Hematopoietic multipotent progenitor cell (in vitro differentiated cells): ENCODE measurements at places on chromosomes 6 and 20.

- no peak for DNase-seq
Observed at GRCh38 chr20:41387444-41387851, 20.8 kb upstream of the EMILIN3 start.

DNA sequence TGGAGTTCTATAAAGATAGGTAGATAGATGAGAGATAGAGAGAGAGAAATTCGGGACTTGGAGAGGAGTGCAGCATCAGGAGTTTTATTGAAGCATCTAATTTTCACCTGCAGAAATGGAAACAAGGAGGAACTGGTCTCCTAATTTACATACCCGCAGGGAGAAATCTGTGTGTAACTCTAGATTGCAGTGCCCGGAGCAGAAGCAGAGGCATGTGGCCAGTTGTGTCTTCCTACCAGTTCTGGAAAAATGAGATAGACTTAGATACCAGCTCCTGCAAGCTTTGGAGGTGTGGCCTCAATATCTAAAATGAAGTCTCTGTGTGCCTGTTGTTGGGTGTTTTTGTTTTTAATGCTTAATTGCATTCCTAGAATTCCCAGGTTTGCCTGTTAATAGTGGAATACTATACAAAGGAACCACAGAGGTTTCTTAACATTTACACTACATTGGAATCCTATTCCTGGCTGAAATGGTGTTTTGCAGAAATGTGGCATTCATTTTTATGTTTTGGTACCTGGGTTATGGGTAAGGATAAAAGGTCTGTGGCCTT lies 57.4 kb downstream of the DTD1 start:
- no peak for DNase-seq

- DNase-seq: no peak
Observed at GRCh38 chr20:57027777-57028176, 238.7 kb downstream of the BMP7 start.

- no peak for DNase-seq
Observed at GRCh38 chr6:150745896-150746295, 119.6 kb upstream of the MTHFD1L start.

- DNase-seq: peak; percentile 44
Observed at GRCh38 chr20:8213831-8214587, 81.9 kb downstream of the PLCB1 start.

- no peak for DNase-seq
Observed at GRCh38 chr6:43093436-43094289, 17.5 kb downstream of the PTK7 start.

- no peak for DNase-seq
Observed at GRCh38 chr20:4243071-4243470, 227.7 kb upstream of the RNF24 start.

DNA sequence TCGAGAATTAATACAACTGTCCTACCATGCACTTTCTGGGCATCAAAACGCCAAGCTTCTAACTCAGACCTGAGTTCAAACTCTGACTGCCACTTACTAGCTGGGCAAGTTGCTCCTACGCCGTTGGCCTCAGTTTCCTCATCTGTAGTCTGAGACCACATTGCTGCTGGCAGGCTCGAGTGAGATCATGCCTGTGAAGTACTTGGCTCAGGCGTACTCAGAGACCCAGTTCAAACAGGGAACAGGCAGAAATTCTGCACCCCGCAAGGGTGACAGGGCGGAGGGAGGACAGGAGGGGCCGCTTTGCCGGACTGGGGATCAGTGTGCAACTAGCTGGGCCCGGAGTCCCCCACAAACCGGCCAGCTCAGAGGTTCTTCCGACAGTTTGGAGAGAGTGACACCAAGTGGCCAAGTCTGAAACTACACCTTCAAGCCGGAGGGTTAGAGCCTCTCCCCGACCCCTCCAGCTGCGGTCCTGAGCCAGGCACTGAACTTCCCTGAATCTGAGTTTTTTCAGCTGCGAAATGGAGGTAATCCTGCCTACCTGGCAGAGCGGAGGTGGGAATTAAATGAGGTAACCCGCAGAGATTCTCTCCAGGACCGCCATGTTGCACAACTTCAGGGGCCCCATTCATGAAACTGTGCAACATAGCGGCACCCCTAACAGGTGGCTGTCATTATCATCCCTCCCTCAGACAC lies 46.0 kb upstream of the PTPN1 start:
- DNase-seq: peak; percentile 31

GRCh38 chr20:63819224-63819921 lies 11.7 kb downstream of the ZBTB46 start:
- DNase-seq: no peak

DNA sequence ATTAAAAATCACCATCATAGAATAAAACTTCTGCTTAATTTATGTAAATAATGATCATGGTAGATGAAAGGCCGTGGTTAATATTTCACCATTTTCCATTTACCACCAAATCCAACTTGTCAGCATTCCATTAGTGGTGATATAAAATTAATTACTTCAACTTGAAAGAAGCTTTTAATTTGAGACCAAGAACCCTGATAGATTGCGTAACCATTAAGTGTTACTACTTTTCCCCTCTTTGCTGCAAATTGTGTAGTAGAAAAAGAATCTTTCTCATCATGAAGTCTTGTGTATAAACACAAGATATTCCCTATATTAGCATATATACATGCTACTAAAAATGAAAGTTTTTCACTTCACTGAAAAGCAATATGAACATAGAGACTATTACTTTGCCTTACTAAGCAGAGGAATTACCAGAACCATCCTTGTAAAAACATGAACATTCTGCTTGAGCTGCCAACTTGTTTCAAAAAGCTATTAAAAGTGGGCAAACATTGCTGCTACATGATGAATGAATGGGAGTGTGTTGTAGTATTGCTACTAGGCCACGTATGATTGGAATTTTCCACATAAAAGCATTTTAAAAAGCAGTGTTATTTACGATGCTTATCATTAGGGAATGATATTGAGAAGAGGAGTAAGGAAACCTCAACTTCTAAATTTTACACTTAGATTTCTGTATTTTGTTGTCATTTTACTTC lies 35.0 kb downstream of the STX11 start:
- no peak for DNase-seq

DNA sequence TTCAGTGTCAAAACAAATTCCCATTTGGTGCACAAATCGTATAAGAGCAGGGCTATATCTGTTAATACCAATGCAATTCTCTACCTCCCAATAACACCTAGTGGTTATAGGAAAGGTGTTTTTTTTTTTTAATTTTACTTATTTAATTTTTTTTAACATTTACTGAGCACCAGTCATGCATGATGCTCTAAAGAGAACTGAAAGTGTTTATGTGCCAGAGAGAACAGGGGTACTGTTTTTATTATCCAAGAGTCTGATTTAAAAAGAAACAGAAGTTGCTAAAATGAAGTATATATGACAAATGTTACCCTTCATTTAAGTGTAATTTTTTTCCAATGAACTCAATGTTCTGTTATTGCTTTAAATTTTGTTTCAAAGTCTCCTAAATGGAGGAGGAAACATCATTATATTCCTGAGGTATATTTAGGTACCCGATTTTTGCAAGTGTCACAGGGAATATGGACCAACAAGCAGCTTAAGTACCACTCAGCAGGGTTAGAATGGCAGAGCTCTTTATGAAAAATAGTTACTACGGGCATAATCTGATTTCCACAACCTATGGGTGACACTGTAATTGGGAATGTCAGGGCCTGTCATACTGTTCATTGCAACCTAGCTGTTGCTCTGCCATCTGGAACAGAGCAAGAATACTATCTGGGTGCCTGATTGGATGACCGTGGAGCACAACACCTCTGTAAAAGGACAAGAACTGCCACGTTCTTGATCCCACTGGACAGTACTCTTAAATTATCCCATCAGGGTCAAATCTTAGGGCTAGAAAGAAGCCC lies 195.4 kb downstream of the KHDRBS2 start:
- DNase-seq: no peak

DNA sequence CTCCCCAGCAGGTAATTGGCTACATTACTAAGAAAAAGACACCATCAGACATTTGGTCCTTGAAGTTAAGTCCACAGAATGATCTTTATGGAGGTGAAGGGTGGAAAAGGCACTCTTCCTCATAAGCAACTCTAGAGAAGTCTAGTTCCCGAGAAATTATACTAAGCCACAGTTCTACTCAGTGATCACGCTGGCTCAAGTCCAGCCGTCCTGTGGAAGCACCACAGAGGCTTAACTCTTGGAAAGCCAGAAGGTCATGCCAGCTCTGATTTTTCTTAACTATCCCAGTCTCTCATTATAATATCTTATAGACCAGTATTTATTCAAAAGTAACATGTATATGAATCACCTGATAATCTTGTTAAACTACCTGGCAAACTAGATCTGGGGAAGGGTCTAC lies 258.5 kb downstream of the EYA4 start:
- no peak for DNase-seq

DNA sequence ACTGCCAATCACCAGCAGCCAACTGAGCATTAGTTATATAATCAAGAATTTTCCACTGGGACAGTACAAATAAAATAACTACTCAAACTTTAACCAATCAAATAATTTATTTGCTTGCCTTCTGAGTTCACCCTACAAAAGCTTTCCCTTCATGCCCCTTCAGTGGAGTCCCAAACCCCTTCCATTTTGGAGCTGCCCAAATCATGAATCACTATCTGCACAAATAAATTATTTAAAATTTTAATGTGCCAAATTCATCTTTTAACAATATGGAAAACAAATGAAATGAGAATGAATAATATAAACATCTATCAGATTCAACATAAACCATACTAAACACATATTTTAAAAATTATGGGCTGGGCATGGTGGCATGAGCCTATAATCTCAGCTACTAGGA lies 85.9 kb downstream of the KIF13A start:
- DNase-seq: no peak

GRCh38 chr6:46491201-46491627 lies at the start of gene RCAN2:
Gene RCAN2, minus strand, starts transcription at chr6:46491449.
- no peak for DNase-seq
